Coronary artery (tissue), 2 donors: ENCODE measurements at places on chromosomes 7 and 10.

DNA sequence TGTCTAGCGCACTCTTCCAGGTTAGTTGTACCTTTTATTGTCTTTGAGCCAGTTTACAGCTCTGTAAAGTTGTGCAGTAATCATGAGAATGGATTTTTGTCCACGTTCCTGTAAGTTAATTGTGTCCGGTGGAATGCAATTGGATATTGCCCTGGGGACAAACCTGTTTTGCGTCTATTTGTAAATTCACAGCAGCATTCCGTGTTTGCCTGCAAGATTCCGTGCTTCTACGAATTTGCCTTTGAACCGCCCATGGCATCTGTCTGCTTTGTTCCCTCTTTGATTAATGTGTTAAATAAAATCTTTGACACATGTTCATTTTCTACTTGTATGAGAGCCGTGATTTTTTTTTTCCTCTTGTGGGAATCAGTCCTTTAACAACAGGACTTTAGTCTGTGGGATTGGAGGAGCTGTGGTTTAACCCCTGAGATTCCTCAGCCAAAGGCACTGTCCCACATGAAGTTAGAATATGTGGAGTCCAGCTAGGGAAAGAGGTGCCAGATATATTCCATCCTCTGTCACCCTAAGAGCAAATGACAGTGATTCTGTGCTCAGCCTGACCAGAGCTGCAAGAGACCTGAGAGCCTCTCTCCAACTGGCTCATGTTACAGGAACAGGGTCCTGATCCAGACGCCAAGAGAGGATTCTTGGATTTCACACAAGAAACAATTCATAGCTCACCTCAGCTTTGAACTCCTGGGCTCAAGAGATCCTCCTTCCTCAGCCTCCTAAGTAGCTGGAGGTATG, 126.3 kb downstream of the COL26A1 start:
- DNase-seq: no peak

DNA sequence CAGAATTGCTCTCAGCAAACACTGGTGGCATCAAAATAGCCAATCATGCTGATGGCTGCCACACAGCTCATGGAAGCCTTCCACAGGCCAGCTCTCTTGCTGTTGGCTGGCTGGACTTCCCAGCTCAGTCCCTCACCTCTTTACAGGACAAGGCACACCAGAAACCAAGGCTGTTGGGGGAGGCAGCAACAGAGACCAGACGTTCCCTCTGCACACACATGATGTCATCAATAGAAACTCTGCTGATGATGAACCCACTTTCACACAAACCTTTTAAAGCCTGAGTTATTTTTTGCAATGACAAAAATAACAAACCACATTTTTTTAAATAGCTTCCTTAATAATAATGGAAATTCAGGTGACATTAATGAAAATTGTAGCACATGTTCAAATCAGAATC, 300.9 kb upstream of the C7orf33 start:
- DNase-seq: no peak

GRCh38 chr10:34139559-34139958, 675.5 kb downstream of the PARD3 start:
- DNase-seq: no peak

GRCh38 chr7:155195939-155196523, 101.6 kb upstream of the INSIG1 start:
- no peak for DNase-seq

DNA sequence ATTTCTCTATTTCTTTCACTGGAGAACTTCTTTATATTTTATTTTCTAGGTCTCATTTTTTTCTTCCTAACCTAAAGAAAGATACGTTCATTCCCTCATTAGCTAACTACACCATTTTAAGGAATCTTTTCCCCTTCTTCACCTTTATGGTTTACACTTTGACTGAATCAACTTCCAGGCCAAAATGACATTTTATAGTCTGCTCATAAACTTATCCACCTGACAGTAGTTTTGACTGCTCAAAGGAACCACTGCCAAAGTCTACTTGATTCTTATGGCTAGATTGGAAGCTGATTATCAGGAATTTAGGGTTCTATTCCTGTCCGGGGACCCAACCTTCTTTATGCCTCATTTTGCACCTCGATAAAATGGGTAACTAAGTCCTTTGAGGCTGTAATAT, 73.0 kb upstream of the FOXP2 start:
- no peak for DNase-seq

- no peak for DNase-seq
Measured at GRCh38 chr10:1462521-1462920, 274.8 kb downstream of the ADARB2 start.

DNA sequence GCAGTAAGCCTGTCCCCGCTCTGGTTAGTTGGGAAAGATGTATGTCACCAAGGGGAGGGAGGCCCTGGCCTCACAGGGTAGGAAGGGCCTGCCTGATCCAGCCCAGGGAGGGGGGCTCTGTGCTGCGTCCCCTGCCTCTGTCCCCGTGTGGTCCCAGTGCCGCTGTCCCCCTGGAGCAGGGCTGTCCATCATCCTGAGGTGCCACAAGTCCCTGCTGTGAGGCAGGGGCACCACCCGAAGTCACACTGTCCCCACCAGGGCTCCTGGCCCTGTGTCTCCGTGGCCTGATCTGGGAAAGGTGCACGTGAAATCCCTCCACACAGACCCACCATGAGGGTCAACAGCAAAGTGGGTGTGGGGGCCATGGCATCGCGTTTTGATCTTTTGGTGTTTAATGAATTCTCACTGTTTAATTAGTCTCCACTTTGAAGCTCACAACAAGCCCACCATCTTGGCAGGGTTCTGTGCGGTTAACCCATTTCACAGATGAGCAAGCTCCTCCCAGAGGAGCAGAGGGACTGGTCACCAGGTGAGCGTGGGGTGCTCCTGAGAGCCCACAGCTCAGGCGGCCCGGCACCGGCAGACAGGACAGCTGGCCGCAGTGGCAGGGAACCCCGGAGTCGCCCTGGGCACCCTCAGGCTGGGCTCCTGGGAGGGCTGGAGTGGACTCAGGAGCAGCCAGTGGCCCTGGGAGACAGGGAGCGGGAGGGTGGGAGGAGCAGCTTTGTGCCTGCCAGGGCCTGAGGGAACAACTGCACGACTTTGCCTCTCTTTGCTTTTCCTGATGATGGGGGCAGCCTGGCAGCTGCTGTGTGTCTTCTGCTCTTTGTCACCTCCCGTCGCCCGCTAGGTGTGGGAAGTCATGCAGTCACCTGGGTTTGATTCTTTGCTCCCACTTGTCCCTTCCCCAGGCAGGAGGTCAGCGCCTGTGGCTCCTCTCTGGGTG, 12.0 kb upstream of the CRYGN start:
- no peak for DNase-seq

GRCh38 chr7:46011501-46011900, 90.4 kb upstream of the IGFBP3 start:
- no peak for DNase-seq

DNA sequence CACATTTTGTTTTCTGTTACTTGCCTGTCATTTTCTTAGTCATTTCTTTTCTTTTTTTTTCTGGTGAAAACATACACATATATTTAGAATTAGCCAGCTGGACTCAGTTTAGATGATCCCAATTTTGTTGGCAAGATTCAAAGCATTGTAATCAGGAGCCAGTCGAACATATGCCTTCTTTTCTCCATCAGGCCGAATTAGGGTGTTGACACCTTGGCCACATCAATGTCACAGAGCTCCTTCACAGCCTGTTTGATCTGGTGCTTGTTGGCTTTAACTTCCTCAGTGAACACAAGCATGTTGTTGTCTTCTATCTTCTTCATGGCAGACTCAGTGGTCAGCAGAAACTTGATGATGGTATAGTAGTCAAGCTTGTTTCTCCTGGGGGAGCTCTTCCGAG, 32.6 kb downstream of the PHF14 start:
- no peak for DNase-seq

DNA sequence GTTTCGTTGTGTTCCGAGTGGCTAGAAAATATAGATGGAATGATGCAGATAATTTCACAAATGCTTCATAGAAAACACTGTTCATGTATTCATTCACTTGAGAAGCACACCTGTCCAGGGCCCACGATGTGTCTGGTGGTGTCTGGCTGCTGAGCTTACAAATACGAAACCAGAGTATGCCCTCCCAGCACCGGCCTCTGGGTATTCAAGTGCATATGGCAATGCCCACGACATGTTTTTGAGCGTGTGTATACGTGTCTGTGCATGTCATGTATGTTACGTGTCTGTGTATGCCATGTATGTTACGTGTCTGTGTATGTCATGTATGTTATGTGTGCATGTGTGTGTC, 37.9 kb downstream of the IL2RA start:
- no peak for DNase-seq

DNA sequence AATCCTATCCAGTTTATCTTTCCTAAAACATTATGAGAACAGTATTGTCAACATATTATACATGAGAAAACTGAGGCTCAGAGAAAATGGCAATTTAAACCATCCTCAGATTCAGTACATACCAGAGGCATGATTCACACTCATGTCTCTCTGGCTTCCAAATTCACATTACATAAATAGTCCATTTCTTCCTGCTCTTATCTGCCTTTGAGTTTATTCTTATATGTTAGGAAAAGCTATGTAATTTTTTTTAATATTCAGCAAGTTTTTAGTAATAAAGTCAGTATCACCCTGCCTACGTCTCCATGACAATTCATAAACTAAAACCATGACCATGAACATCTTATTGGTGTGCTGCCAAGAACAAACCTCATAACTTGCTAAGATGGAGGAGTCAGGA, 1260.2 kb upstream of the SORCS1 start:
- DNase-seq: no peak

- DNase-seq: no peak
Measured at GRCh38 chr10:63829573-63830149, 308.5 kb downstream of the REEP3 start.
